Umbilical cord (tissue), 2 donors: ENCODE measurements at places on chromosomes 16 and 17. TPM values are rescaled to one million over a fixed set of nuclear protein-coding genes. Genes with fewer than 3 reads are reported as not detected.

DNA sequence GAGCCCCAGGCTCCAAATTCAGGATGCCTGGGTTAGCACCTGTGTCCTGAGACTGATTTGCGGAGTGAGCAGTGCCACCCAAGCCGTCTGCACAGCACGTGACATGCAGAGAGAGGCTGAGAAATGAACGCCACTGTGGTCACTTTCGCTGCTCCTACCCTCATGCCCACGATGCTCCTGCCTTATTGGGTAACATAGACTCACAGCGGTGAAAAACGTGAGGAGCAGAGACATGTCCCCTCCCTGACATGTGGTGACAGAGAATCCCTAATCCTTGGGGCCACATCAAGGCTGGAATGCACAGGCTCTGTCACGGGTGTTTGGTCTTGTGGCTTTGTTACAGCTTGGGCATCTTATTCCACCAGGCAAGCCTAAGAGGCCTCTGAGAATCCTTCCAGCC, 52.1 kb upstream of the CACNG5 start:
- DNase-seq: no peak

DNA sequence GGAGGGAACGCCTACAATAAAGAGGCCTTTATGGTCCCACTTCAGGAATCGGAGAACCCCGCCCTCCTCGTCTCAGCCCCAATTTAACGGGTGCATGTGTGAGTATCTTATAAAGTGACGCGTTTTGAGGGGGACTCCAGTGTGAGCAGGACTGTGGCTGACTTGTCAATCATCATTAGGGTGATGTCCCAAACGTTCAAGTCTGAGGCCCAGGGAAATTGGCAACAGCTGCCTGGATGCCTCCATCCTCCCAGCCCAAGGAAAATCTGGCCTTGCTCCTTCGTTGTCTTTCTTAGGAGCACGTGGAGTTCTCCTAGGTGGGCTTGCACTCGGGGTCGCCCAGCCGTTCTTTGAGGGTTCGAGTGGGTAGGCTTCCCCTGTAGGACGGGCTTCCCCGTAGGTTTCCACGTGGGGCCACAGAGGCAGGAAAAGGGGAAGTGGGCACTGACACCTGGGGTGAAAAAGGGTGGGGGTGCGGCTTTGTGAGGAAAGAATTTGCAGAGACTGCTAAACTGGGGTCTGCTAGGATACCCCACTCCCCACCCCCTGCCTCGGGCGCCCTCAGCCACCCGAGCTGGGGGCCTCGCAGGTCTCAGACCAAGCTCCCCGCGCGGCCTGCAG, 561 bp upstream of the HERPUD1 start:
- no peak for DNase-seq

- peak; percentile 66 for DNase-seq
Measured at GRCh38 chr17:29615048-29615385, 7.7 kb downstream of the CORO6 start.

PSMD7 gene
- 46.2 TPM for total RNA-seq

CDC42EP4 gene
- total RNA-seq: 20.9 TPM

C16orf96 gene
- 0.48 TPM for total RNA-seq
